ENCODE measurements at places on chromosomes 6 and 20.
A peak's percentile ranks its signal among the peaks of the same experiment; 100 is the strongest.

- peak; percentile 86 for DNase-seq
Observed at GRCh38 chr6:111997078-111997852, 56.6 kb upstream of the CCN6 start.

DNA sequence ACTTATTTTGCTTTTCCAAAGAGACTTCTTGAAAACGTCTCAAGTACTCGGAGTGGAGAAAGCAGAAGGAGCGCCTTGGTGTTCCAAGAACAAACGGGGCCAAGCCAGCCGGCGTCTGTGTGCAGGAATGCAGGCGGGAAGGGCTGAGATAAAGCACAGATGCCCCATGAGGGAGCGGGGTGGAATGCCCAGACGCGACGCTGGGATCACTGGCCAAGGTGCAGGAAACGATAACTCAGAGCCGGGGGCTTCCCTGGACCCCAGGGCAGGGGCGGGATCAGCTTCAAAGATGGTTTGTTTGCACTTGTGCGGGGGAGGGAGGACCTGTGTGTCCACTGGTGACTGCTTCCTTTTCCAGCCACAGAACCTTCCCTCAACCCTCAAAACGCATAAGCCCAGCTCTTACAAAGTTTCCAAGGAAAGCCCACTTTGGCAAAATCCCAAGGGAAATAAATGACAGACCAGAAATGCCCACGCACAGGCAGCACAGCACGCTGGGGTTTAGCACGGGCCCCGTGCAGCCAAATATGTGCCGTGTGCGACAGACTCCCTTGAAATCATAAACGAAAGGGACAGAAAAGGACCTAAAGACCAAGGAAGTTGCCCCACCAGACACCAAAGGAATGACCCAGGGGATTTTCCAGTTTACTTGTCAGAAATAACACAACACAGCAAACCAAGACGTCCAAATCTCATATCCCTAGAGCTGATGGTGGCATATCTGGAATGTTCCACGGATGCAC, 113.9 kb downstream of the NFATC2 start:
- no peak for DNase-seq

- DNase-seq, result no peak
Observed at GRCh38 chr6:128763599-128764300, 119.2 kb upstream of the LAMA2 start.

DNA sequence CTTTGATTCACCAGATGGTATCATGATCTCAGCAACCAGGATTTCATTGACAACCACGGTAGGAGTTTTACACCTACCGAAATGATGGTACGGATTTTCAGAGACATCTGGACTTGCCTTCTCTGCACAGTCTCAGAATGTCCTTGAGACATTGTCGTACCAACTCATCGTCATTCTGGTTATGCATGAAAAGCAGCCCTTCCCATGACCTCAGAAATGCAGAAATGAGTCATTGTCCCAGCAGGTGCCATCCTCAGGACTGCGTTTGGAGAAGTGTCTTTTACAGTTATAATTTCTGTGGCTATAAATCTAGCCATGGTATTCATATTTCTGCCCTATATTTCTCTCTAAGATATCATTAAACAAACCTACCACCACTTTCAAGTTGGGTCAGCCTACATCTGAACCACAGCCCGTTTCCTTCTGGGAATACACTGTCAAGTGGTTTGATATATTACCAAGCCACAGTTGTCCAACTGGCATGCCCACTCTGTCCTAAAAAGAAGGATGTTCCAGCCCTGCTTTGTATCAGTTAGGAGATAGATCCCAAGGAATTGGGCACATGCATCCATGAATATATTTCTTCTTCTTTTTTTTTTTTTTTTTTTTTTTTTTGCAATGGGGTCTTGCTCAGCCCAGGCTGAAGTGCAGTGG, 7.5 kb upstream of the BFSP1 start:
- no peak for DNase-seq

DNA sequence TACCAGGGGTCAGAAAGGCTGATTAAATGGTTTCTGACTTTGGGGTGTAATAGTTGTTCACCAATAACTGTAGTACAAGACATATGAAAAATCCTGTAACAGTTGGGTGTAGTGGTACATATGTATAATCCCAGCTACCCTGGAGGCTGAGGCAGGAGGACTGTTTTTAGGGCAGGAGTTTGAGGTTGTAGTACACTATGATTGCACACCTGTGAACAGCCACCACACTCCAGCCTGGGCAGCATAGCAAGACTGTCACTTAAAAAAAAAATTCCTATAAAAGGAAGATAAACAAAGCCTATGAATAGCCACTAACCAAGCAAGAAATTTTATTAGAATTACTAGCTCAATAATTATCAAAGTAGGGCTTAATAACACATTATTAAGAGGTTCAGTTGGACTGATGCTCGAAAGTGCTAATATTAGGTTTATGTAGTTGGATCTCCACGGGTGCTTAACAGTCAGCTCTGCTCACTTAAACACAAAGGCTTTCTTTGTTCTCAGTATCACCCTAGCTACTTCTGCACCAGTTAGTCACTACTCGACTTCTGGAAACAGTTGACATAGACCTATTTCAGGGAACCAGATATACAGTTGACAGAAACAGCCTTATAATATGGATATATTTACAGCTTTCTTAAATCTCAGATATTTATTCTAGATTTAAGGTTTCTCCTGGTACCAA, 113.0 kb downstream of the MTFR2 start:
- no peak for DNase-seq

GRCh38 chr6:53321701-53322100, 27.0 kb downstream of the ELOVL5 start:
- no peak for DNase-seq

DNA sequence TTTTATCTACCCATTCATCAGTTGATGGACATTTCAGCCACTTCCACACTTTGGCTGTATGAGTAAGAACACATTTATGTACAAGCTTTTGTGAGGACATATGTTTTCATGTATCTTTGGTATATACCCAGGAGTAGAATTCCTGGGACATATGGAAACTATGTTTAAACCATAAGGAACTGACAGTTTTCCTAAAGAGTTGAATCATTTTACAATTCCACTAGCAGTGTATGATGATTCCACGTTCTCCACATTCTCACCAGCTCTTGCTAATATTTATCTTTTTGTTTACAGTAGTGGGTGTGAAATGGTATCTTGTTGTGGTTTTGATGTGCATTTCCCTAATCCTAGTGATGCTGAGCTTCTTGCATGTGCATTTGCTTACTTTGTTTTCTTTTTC, 338.1 kb downstream of the PLCB1 start:
- no peak for DNase-seq

GRCh38 chr6:20771409-20771808, 237.2 kb downstream of the CDKAL1 start:
- DNase-seq, result no peak

DNA sequence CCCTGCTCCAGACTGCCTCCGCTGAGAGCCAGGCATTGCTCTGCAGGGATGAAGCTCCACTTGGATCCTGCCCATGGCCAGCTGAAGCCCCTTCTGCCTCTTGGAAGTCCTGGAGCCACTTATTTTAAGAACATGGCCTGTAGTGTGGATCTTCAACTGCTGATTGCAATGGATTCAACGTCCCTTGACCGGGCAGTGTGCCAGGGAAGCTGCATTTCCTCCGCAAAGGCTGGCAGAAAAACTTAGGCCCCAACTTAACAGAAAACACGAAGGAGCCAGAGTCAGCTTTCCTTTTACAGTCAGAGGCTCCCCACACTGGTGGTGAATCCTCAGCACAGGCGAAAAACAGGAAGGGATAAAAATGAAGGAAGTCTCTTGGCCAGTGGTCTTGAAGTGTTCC, 26.3 kb upstream of the FOXQ1 start:
- DNase-seq, result no peak

DNA sequence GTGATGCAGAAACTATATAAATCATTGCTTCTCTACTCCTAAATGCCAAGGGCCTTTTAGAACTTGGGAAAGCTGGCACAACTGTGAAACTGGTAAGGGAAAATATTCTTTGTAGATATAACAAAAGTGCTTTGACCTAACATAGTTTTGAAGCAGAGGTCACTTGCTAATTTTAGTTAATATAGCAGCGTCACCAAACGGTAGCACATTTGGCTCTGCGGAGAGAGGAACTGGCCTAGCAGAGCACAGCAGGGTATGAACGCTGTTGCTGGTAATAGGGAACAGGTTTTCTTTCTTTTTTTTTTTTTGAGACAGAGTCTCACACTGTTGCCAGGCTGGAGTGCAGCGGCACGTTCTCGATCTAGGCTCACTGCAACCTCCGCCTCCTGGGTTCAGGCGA, 67.4 kb downstream of the ECT2L start:
- no peak for DNase-seq

DNA sequence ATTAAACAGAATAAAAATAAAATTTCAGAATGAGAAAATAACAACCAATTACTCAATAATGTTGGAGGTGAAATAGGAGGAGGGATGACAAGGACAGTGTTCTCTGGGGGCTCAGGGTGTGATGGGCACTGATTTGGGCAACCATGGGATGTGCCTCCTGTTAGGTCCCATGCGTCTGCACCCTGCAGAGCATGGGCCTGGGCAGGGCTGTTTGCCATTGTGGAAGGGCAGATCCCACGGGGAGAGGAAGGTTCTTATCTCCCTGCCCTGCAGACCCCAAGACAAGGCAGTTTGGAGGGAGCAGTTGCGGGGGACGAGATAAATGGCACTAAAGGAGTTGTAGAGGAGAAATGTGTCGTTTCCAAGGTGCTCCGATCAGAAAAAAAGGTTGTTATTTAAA, 206.3 kb downstream of the THBS2 start:
- DNase-seq, result no peak

DNA sequence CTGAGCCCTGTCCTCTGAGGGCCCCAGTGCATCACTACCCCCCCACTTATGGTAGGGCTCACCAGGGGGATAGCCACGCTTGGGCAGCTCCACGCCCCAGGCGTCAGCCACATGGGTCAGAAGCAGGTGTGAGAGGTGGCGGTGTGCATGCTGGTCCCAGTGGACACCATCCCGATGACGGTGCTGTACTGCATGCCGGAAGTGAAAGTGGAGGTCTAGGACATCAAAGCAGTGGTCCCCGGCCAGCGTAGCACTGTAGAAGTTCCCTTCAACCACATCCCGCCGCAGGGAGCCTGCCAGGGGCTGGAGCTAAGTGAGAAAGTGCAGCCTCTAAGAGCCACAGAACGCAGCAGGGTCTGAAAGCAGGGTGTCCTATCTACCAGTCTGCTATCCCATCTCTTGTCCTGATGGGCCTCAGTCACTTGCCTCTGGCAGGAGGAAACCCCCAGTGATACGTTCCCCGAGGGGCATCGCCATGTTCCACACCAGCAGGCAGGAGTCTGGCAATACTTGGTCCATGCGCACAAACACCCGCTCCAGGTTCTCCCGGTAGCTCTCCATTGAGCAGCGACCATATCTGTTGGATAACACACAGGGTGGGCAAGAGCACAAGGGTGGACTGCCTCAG, 2.2 kb downstream of the PCED1A start:
- no peak for DNase-seq

GRCh38 chr6:153436351-153436750, 305.3 kb upstream of the RGS17 start:
- DNase-seq, result no peak

- no peak for DNase-seq
Observed at GRCh38 chr6:44042989-44043478, 84.2 kb downstream of the MRPL14 start.

- no peak for DNase-seq
Observed at GRCh38 chr6:133978896-133979240, 25.8 kb downstream of the TBPL1 start.

All from CD4-positive, alpha-beta T cell treated with Interleukin-17A for 1 hour (primary cell).